NCI-H1694 (cell line): ENCODE measurements at places on chromosomes 4 and X.
A peak's percentile ranks its signal among the peaks of the same experiment; 100 is the strongest.

GRCh38 chrX:132539611-132540010, 50.8 kb upstream of the MBNL3 start:
- DNase-seq = no peak

DNA sequence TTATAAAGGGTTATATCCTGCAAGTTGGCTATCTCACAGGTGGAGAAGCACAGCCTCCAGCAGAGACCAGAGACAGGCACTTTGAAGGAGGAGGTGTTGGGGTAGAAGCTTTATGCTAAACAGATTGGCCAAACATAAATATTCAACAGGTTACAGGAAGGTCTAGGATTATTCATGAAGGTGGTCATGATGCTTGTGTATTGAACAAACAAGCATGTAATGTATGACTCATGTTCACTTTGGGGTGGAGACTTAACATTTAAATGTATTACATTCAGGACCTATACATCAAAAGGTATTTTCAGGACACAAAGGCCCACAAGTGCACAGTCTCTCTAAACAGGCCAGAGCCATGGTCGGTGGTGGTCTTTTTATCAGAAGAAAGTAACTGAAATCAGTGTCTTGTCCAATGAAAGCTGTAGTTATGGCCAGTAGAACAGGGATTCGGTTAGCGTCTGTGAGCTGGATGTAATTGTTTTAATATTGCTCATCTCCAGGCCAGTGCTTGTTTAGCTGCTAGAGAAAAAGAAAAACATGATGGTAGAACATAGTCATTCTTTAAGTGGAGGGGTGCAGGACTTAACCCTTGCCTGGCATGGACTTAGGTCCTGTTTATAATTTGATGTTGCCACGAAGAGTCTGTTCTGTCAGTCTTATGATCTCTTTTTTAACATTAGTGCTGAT, 555.2 kb upstream of the PCDH10 start:
- DNase-seq = no peak

DNA sequence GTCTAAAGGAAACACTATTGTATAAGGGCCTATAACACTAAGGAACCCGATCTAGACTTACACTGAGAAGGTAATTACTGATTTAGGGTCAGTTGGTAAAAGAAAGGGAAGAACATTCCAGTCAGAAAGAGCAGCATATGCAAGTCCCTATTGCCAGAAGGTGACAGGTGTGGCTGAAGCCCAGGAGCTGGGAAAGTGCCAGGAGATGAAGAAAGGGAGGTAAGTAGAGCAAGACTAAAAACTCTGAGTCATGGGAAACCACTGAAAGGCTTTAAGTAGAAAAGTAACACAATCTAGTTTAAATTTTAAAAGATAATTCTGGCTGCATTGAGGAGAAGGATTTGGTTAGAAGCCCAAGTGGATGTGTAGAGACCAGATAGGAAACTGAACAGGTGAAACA, 77.7 kb upstream of the INTU start:
- no peak for DNase-seq

DNA sequence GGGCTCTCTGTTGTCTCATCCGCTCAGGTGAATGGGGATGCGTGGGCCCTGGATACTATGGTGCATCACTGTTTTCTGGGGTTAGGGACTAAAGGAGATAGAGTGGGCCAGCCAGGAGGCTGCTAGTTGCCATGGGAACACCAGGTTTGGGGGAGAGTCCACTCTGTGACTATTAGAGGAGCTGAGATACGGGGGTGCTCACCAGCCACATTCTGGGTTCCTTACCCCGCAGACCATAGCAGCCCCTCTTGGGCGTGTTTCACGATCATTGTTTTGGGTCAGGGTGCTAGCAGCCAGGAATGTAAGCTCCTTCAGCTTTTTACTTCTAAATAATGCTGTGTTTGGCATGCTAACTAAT, 4.6 kb downstream of the EFNB1 start:
- no peak for DNase-seq

GRCh38 chr4:117801756-117802155, 232.5 kb upstream of the NDST3 start:
- no peak for DNase-seq

DNA sequence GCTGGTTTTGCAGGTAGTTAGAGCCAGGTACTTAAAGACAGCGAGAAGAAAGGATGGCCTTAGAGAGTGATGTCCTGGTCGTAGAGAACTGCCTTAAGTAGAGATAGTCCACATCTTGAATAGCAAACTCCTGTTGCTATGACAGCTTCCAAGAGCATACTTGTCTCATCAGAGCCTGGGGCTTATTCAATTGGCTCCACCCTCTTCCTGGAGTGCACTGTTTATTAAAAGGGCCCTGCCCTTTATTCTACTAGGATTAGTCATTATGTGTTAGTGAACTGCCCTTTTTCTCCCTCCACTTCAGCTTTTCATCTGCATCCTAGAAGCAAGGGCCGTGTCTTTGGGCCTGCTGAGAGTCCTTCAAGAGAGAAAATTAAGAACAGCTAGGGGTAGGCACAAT, 94.5 kb upstream of the EOLA2 start:
- no peak for DNase-seq

- DNase-seq = no peak
Measured at GRCh38 chrX:139929876-139930275, 3.0 kb downstream of the ATP11C start.

DNA sequence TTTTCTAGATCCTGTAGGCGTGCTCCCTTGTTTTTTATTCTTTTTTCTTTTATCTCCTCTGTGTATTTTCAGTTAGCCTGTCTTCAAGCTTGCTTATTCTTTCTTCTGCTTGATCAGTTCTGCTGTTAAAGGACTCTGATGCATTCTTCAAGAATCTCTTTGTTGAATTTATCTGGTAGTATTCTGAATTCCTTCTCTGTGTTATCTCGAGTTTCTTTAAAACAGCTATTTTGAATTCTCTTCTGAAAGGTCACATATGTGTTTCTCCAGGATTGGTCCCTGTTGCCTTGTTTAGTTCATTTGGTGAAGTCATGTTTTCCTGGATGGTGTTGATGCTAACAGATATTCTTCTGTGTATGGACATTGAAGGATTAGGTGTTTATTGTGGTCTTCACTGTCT, 15.3 kb downstream of the RAB33B start:
- no peak for DNase-seq

DNA sequence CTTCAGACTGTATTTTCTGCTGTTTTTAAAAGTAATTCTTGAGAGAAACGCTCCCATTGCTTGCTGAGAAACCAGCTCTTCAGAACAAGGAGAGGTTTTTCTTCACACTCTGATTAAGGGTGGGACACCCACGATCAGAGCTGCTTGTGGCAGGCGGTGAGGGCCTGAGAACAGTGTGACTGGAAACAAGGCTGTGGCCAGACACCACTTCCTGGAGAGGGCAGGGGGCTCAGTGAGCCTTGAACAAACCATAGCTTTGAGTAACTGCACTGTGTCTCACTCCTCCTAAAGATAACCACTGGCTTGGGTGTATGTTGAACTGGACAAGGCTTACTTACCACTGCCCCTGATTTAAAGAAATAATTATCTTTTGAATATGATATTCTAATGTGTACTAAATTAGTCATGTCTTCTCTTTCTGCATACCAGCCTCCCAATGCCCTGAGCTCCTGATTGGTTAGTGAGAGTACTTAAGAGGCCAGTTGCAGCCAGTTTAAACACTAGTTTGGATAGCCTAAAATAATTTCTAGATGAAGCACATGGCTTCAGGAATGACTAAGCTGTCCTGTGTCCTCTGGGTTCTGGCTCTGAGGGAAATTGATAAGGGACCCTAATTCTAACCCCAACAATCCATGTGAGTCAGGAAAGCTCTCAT, 3.7 kb upstream of the GPR82 start:
- no peak for DNase-seq

DNA sequence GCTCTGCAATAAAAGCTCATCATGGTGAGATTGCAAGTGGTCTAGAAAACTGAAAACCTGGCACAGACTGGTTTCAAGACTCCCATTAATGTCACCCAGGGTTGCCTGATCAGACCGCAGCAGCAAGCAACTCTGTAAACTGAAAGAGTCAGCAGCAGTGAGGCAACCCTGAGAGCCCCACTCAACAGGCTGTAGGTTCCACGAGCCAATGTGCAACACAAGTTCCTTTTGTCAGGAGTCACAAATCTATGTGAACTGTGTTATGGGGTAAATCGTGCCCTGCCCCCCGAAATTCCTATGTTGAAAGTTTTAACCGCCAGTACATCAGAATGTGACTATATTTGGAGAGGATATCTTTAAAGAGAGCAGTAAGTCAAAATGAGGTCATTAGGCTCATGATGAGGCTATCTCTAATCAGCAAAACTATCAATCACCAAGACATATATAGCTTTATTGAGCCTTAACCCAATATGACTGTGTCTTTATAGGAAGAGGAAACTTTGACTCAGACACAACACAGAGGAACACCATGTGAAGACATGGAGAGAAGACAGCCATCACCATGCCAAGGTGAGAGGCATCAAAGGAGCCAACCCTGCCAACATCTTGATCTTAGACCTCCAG, 94.0 kb downstream of the FBXO8 start:
- no peak for DNase-seq

DNA sequence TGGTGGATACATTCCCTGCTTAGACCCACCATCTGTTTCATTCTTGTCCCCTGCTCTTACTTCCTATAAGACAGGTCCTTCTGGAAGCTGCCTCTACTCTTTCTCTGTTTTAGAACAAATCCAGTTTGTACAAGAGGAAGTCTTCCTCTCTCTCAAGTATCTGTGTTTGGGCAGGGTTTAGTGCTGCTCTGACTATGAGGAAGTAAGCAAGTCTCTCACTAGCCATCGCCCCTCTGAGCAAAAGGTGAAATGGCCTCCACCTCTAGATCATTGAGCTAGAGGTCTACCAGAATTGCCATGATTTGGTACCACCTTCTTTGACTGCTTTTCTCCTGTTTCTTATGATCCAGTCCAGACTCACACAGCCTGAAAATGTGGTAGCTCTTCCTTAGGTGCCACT, 8.4 kb downstream of the BTK start:
- no peak for DNase-seq

DNA sequence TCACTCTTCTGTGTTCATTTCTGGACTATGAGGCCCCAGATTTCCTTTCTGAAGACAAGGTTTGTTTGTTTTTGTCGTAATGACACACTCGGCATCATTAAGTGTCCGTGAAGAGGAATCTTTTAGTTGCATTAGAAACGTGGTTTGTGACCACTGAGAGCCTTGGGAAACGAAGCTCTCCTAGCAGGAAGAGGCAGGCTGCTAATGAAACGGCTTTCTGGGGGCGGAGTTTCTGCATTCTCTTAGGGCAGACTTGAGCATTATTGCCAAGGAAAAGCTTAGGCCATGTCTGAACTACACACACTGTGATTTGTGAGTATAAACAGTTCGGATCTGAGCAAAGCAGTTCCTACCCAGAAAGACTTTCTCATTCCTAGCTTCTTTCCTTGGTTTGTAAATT, 64.0 kb downstream of the SOX3 start:
- no peak for DNase-seq

- DNase-seq = no peak
Measured at GRCh38 chr4:158704274-158704673, 18.9 kb downstream of the PPID start.

DNA sequence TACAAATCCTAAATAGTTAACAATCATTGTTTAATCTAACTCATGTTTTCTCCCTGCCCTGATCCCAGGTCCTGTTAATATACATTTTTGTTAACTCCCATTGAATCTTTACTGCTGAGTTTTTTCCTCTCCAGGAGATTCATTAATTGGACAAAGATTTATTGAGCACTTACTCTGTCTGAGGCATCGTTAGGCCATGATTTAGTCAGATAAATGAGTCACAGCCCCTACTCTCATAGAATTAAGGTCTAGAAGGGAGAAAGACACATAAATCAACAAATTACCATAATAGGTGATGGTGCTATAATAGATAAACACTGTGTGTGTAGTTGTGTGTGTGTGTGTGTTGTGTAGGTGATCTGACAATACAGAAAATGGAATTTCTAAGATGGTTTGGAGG, 112.5 kb downstream of the MAPK10 start:
- DNase-seq = no peak

- no peak for DNase-seq
Measured at GRCh38 chr4:37990731-37991245, 30.6 kb downstream of the PTTG2 start.

GRCh38 chr4:66555301-66555700, 885.0 kb upstream of the EPHA5 start:
- DNase-seq = no peak

DNA sequence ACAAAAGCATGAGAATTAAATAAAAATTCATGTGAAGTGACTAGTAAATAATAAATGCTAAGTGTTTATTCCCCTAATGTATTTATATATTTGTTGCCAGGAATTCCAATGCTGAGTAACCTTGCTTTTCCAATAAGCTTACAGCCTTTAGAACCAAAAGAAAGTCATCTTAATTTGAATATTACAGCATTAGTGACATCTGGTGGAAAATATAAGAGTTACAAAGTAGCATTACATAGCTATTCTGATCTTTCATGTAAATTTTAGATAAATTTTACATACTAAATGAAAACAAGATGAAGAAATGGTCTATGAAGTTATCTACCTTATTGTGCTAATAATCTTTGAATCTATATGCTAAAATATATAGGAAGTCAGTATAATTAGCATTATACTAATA, 10.4 kb downstream of the MAD2L1 start:
- no peak for DNase-seq

DNA sequence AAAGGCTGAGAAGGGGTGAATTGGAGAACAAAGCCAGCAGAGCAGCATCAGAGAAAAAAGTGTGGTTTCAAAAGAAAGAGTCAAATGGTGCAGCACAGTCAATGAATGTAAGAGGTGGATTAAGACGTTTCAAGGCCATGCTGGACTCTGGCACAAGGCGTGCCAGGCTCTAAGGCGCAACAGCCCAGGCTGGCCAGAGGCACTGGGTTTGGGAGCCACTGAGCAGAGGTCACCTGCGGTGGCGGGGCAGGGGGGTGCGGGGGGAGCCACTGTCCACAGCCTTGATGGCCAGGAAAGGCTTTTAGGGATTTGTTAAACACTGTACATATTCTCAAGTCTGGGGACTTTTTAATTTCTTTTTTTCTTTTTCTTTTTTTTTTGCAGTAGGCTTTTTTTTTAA, 222.5 kb upstream of the FAT1 start:
- DNase-seq = no peak

DNA sequence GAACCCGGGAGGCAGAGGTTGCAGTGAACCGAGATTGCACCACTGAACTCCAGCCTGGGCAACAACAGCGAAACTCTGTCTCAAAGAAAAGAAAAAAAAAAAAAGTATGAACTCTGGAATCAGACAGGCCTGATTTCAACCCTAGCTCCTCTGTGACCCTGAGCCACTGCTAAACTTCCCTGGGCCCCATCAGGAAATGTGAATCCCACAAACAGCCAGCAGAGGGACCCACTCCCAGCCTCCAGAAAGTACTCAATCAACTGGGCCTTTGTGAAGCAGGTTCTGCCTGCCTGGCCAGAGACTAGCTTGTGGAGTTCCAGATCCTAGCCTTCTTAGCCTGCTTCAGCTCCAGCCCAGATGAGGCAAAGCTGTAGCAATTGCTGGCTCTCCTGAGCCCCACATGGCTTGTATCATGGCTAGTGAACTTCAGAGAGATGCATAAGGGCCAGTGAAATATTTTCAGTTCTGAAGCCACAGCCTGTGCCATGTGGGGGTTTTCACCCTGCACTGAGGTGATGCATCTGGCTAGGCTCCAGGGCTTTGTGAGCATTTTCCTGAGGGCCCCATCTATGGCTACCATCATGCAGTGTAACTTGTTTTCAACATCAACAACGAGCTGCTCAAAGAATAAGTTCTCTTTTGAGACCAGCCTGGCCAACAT, 7.2 kb upstream of the IDS start:
- peak; percentile 54 for DNase-seq
